Amniotic stem cell (primary cell): ENCODE measurements at places on chromosomes 16 and 17.

DNA sequence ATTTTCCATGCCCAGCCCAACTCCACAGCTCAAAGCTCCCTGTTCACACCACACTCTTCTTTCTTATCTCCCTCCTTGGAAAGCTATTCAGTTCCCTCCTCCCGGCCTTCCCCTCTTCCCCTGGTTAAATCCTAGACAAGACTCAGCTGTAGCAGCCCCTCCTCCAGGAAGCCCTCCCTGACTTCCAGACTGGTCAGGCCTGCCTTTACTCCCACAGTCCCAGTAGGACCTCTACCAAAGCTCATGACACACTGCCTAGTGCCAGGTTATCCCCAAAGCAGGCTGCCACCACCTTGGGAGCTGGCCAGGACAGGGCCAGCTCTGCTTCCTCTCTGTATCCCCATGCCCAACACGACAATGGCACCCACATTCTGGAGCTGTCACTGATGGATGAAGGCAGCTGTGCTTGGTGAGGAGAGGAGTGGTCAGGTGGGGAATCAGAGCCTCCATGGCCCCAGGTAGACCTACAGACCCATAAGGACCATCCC lies 50.0 kb downstream of the BEAN1 start:
- no peak for DNase-seq

DNA sequence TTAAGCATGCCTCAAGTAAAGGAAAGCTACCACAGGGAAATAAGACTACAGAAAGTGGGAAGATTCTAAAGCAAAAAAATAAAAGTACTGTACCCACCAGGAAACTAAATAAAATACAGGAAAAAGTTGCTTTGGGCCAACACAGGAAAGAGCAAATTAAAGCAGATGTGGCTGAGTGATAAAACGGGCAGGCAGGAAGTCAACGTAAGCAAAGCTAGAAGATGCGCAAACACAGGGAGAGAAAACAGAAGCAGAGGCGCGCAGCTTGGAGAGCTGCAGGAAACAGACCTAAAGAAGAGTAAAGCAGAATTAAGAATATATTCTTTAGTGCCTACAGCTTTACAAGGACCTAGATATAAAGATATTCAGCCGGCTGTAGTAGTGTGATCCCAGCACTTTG lies 21.7 kb downstream of the USP36 start:
- no peak for DNase-seq

GRCh38 chr17:30921544-30922196 lies at the start of gene ADAP2:
Gene ADAP2, plus strand, starts transcription at chr17:30921945. Its CDS starts 70 bp downstream, at chr17:30922015.
- DNase-seq = no peak

GRCh38 chr17:38451840-38452529 lies 23.7 kb downstream of the ARHGAP23 start:
- DNase-seq = peak; percentile 78

DNA sequence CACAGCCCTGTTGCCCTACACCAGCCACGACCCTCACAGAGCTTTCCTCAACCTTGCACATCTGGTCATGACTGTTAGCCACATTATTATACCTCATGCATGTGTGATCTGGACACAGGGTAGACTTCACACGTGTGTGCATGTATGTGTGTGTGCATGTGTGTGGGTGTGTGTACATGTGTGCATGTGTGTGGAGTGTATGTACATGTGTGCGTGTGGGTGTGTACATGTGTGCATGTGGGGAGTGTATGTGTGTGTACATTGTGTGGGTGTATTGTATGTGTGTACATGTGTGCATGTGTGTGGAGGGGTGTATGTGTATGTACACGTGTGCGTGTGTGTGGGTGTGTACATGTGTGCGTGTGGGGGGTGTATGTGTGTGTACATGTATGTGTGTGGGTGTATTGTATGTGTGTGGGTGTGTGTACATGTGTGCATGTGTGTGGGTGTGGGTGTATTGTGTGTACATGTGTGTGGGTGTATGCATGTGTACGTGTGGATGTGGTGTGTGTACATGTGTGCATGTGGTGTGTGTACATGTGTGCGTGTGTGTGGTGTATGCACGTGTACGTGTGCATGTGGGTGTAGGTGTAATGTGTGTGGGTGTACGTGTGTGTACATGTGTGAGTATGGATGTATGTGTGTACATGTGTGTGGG lies 130.2 kb downstream of the C16orf95 start:
- no peak for DNase-seq

DNA sequence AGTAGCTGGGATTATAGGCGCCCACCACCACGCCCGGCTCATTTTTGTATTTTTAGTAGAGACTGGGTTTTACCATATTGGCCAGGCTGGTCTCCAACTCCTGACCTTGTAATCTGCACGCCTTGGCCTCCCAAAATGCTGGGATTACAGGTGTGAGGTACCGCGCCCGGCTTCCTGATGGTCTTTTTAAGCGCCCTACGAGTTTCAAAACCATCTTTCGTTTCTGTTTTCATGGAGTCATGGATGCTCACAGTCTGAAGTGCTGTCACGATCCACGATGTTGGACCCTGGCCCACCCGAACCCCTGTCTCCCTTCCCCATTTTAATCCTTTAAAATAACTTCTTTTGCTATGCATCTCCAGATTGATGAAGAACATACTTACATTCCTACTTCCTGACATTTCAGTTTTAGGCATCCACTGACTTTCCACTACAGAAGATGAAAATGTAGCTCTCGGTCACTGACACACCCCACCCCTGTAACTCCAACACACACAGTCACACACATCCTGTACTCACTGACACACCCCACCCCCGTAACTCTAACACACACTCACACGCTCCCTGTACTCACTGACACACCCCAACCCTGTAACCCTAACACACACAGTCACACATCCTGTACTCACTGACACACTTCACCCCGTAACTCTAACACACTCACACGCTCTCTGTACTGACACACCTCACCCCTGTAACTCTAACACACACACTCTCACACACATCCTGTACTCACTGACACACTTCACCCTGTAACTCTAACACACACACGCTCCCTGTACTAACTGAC lies 22.6 kb upstream of the WDR45B start:
- no peak for DNase-seq

DNA sequence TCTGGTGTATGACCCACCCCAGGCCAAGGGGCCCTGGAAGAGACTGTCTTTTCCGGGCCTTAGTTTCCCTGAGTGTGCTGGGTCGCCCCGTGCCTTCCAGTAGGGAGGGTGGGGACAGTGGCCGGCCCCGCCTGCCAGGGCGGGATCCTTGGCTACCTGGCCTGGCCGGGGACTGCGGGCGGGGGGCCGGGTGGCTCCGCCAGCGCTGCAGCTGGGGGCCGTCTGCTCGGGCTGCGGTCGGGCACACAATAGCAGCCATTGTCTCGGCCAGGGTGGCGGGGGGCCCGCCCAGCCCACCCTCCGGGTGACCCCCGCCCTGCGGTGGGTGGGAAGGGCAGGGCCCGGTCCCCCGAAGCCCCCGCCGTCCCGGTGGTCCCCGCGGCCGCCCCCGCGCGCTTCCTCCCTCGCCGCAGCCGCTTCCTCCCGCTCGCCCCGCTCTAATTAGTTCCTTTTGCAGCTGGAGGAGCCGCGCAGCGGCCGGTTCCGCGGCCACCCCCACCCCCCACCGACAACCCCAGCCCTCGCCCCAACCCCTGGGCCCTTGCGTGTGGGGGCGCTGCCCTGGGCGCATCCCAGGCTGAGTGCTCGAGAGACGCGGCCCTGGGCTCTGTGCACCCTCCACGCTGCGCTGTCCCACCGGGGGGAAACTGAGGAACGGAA lies 11.6 kb downstream of the GLIS2 start:
- DNase-seq = no peak

GRCh38 chr16:30805370-30806169 lies 18.6 kb upstream of the ZNF629 start:
- DNase-seq = peak; percentile 55

GRCh38 chr16:55622930-55623561 lies 32.7 kb upstream of the SLC6A2 start:
- DNase-seq = no peak

- DNase-seq = no peak
Measured at GRCh38 chr16:84565669-84566495, 52.0 kb downstream of the COTL1 start.

DNA sequence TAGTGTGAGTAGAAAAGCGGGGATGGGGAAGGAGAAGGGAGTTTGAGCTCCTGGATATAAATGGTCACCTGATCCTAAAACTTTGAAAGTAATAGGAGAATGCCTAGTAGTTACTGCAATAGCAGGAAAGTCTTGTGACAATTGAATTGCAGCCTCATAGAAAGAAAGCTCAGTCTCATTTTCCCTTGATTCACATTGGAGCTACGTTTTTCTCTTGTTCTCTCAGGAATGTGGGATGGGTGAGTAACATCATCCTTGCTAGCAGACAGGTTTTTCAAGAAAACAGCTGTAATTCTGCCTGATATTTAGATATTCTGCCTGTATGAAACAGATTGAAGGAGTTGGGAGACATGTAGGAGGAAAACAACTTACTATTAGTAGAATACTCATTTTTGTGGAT lies 25.3 kb downstream of the SF3B3 start:
- DNase-seq = no peak

DNA sequence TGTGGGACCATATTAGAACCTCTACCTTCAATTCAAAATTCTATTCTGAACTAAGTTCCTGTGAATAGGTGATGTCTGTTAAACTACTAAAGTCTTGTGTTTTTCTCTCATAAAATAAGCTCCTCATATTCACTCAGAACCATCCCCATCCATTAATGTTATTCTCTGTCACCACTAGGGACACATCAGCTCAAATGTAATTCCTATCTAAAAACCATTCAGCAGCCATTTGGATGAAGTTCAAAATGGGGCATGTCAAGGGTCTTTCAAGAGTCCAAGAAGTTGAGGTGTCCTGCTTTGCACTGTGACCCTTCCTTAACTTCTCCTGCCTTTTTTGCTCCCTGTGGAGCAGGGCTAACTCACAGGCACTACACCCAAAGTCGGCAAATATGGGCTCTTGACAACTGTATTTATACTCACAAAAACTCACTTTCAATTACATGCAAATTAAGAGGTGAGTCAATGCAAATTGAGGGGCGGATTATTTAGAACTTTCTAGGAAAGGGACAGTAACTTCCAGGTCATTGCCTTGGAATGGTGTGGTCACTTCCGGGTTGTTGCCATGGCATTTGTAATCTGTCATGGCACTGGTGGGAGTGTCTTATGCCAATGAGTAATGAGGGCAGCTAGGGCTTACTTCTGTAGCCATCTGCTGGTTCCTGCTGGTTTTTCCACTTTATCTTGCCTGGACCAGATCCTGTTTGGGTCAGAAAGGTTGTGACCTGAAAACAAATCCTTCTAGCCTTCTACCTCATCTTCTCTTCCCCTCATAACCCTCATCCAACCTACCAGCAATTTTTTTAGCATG lies 128.2 kb upstream of the COX10 start:
- no peak for DNase-seq

- no peak for DNase-seq
Measured at GRCh38 chr17:15081008-15081407, 184.1 kb downstream of the PMP22 start.

DNA sequence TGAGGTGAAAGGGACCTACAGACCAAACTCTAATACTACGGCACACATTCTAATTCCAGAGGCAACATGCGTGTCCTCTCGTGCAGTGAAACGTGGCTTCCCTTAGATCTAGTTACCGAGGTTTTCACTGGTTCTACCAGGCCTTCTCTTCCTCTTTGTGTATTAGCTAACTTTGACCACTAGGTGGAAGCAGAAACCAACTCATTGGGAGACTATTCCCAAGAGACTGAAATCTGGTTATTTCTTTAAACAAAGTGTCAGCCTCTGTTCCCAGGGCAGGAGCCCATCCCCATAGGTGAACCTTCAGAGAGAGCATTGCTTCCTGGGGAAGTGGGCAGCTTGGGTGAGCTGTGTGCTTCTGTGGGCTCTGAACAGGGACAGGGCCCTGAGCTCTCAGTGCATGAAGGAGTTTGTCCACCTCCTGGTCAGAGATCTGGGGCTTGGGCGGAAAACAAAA lies 19.7 kb upstream of the RCVRN start:
- DNase-seq = peak; percentile 52

DNA sequence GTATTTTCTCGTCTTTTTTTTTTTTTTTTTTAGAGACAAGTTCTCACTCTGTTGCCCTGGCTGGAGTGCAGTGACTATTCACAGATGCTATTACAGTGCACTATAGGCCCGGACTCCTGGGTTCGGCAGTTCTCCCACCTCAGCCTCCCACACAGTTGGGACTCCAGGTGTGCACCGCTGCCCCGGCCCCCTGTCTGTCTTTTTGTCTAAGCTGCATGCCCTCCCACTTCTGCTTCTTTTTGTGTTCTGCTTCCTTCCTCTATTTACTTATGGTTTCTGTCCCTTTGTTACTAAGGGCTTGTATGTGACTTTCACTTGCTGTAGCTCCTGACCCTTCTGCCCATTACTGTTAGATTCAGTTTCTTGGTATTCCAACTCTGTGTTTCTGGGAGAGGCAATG lies 20.5 kb downstream of the SLC7A6 start:
- no peak for DNase-seq

DNA sequence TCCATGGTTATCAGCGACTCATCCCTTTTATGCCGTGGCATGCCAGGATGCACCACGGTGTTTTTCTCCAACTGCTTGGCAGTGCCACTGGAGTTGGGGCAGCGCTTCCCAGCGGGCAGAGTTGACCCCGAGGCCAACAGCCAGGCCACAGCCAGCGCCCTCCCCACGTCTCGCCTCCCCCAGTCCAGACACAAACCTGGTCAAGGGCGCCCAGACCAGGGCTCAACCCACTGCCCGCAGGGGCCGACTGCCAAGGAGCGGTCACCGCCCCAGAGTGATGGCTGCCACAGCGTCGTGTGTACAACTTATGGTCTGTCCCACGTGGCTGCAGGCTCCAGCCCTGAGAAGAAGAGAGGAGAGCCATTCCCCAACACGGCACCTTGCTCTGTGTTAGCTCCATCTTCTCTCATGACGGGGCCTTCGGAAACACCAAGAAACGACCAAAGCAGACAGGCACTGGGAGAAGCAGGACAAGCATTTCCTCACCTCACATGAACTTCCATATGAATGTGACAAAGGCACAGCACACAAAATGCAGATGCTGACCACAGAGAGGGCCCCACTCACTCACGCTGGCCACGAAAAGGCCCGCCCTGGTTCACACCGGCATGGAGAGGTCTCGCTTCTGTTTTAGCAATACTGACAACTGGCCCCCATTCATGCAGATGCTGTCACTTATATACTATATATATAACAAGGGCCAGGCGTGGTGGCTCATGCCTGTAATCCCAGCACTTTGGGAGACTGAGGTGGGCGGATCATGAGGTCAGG lies 27.0 kb downstream of the AXIN1 start:
- DNase-seq = no peak

DNA sequence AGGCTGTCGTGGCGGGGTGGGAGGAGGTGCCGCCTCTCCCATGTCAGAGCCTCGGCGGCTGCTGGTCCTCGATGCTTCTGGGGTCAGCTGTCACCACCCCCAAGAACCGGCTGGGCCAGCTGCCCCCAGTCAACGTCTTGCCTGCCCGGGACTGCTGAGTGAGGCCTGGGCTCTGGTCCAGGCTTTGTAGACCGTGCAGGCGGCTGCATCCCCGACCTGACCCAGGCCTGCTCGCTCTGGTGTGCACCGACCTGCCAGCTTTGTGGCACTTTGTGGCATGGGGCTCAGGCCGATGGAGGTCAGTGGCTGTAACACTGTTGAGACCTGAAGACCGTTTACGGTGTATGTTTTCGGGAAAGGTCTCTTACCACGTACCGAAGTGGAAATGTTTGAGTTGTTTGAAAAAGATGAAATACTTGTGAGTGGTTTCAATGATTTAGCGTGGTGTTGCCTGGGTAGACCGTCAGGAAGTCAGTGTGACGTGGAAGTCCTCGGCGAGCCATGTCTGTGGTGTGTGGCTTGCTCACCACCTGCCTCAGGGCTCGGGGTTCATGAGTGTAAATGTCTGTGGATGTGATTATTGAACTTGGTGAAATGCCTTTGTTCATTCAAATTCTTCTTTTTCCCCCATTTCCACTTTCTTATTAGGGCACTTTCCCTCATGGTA lies 53.2 kb upstream of the ZNF750 start:
- DNase-seq = no peak

GRCh38 chr17:39701012-39701783 lies 1.3 kb downstream of the ERBB2 start:
- DNase-seq = no peak
